ENCODE measurements at places on chromosomes 6 and 20.

DNA sequence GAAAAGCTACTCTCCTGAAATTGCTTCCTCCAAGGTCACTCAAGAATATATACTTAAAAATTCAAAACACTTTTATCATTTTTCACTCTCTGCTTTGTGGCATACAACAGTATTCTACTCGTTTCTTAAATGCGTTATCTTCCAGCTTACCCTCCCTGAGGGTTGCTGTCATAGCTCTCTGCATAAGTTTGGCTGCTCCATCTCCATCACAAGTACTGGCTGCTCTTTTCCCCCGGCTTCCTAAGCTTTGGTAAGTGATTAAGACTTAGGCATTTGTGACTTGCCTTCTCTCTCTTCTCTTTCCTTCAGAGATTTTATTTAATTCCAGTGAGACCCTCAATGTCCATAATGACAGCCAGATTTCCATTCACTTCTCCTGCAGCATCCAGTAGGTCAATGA lies 128.3 kb downstream of the NKAIN2 start:
- DNase-seq = no peak

- no peak for DNase-seq
Observed at GRCh38 chr6:108801366-108801765, 46.9 kb upstream of the ARMC2 start.

- DNase-seq = no peak
Observed at GRCh38 chr6:34181908-34182307, 36.0 kb upstream of the GRM4 start.

GRCh38 chr6:154602296-154602695 lies 91.8 kb upstream of the CNKSR3 start:
- no peak for DNase-seq

DNA sequence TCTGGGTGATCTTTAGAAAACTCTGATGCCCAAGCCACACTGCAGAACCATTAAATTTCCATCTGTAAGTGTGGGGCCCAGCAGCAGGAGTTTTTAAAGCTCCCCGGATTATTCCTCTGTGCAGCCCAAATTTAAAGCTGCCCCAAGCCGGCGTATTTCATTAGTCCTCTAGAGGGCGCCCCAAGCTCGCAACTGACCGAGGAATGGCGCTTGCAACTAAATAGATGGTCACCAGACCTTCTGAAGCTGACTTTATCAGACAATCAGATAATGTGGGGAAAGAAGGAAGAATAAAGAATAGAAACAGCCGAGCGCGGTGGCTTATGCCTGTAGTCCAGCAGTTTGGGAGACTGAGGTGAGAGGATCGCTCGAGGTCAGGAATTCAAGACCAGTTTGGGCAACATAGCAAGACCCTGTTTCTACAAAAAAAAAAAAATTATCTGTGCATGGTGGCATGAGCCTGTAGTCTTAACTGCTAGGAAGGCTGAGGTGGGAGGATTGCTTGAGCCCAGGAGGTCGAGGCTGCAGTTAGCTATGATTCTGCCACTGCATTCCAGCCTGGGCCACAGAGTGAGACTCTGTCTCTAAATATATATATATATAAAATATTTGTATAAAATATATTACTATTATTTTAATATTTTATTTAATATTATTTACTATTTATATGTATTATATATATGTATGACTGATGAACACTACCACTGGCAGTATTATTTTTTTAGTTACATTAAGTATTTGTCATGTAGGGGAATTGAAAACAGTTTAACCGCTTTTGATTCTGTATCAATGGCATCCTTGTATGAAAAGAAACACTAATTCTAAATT lies 56.0 kb downstream of the OTOR start:
- no peak for DNase-seq

GRCh38 chr20:17538517-17539170 lies 7.5 kb upstream of the BFSP1 start:
- DNase-seq = no peak

- no peak for DNase-seq
Observed at GRCh38 chr6:150634176-150634963, 34.7 kb downstream of the PLEKHG1 start.

All from stimulated activated CD8-positive, alpha-beta memory T cell treated with anti-CD3 and anti-CD28 coated beads, Interleukin-12 subunit alpha, Interleukin-12 subunit beta, amount 100 ng/mL, for 1 hour (primary cell).